ENCODE measurements at places on chromosomes 1 and 21.

- DNase-seq: peak; percentile 85
Observed at GRCh38 chr1:37556712-37557196, at the start of gene DNALI1. DNALI1 (plus strand) TSS chr1:37556940; CDS start chr1:37556995, 55 bp downstream.

DNA sequence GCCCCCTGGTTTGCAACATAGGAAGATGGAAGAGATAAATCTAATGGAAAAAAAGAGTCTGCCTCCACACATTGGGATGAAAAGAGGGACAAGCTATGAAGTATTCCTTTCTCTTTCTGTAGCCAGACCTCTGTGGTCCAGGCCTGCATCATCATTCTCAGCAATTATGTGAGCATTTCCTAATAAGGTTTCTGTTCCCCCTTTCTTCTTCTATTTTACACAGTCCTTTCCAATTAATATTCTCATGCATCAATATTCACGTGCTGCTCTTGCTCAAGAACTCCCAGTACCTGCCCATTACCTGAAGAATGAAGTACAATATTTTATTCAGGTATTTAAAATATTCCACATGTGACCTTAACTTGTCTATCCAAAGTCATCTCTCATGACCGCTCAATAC lies 8.2 kb upstream of the SLC30A1 start:
- no peak for DNase-seq

DNA sequence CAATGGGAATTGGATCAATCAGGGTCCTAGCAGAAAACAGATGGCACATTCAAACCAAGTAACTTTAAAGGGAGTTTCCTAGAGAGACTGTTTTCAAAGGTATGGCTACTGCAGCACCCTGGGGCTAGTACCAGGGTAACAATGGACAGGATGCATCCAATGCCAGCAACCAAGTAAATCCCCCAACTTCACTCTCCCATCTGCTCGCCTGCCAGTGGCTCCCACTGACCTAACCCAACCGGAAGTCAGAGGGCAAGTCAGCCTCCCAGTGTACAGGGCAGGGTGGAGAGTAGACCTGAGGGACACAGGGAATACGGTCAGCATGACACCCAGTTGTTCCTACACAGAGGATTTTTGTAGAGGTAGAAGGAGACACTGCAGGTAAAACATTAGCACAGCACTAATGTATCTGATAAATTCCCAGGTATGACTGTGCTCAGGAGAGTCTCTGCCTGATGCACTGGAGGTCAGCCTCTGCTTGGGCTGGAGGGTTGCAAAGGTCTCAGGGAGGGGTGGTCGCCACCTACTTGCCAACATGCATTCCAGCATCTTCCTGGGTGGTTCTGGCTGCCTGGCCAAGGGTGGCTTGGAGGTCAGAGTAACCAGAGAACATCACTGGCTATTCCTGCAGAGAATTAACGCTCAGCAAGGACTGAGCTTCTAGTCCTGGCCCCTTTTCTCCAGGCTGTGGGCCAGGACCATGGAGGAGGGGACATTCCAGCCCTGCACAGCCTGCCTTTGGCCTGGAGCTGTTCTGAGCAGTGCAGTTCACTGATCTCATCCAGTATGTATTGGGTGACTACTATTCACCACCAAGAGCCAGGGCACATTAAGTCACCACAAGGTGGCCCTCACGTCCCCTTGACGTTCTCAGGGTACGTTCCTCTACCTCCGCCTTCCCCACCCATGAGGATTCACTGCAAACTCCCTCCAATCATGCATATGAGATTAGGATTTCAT lies 5.1 kb upstream of the GJA4 start:
- no peak for DNase-seq

DNA sequence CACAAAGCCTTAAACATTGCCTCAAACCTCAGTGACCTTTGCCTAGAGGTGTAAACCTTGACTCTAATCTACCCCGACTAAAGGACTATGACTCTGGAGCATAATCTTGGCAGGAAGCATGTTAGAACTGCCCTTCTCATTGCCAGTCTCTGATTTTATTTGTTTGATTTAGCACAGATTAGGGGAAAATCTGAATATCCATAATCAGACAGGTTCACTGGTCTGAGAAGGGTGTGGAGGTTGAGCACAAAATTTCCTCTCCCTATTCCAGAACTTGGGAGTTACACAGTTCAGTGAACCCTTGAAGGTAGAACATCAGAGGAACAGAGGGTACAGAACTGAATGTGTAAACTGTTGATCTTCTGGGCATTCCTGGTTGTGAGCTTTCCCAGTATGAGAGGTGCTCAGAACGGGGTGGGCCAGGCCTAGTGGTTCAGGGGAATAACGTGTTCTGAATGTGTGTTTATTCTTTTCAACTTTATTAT lies 8.3 kb upstream of the PSMB4 start:
- DNase-seq: no peak

DNA sequence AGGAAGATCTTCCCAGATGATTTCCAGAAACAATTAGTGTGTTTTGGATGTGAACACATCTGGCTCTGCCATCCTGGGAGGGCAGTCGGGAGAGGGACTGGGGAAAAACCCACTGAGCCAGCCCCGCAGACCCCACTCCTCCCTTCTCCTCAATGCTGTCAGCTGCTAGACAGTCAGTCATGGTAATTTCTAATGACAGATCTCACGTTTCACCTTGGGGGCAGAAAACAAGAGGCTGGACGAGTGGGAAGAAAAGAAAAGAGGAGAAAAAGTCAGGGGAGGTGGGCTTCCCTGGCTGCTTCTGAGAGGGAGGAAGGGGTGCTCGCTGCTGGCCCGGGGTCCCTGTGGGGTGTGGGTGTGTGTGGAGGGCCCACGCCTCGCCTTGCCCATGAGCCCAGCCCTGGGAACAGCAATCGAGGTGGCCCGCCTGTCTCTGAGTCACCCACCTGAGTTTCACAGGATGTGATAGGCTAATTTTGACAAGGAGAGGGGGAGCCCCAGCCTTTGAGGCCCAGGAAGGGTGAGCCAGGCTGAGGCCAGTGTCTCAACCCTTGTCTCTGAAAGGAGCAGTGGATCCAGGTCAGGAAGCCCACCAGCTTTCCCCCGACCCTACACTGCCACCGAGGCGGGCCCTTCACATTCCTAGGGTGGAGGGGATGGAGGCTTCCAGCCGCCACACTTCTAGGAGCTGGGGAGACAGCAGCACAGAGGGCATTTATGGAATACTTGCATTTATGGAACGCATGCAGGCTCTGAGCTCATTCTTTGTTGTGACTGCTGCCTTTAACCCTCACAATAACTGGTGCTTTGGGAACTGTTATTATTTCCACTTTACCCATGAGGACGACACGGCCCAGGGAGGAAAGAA lies 49.1 kb upstream of the IFNLR1 start:
- DNase-seq: no peak
